ENCODE measurements at places on chromosomes 13 and 19.

DNA sequence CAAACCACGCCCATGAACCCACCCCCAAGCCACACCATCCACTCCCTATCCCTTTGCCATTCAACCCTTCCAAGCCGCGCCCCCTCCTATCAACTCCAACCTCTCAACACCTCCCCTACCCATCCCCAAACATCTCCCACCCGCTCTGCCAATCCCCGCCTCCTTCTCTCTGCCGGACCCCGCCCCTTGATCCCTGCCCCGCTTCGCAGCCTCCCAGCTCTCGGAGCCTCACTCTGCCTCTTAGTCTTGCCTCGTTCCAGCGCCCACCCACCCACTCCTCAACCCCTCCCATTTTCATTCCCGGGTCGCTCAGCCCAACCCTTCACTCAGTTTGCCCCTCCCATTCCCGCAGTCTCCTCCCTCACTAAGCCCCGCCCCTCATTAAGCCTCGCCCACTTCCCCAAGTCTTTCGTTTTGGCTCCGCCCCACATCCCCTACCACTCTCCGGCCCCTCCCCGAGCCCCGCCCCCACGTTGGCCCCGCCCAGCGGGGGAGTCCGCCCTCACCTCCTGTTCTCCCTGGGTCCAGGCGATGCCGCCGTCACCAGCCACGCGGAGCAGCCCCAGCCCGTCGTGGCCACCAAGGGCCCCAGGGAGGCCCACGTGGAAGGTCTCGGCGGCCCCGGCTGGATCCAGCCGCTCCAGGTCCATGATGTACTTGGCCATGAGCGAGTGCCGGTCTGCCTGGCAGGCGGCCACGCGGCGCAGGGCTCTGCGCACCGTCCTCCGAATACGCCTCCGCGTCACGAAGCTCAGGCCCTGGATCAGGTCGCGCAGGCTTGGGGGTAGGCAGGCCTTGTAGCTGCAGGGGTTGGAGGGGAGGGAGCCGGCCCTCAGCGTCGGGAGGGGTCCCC lies 5.7 kb downstream of the JAK3 start:
- peak; percentile 61 for DNase-seq

DNA sequence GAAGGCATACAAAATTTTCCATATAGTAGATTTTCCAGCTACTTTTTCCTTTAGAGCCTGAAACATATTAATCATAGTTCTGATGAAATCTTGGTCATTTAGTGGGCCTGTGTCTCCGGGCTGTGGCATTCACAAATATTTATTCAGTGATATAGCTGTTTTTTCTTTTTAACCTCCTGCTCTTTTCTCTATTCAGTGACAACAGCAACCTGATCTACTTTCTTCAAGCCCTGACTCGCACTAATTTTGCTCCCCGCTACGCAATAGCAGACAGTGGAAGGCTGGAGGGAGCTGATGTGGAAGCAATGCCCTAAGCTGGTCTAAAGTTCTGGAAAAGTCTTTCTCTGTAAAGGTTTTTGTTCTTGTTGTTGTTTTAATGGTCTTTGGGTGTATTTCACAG lies 289.7 kb downstream of the SLITRK6 start:
- no peak for DNase-seq

GRCh38 chr13:20035130-20035529 lies 76.6 kb downstream of the ZMYM2 start:
- DNase-seq: no peak

DNA sequence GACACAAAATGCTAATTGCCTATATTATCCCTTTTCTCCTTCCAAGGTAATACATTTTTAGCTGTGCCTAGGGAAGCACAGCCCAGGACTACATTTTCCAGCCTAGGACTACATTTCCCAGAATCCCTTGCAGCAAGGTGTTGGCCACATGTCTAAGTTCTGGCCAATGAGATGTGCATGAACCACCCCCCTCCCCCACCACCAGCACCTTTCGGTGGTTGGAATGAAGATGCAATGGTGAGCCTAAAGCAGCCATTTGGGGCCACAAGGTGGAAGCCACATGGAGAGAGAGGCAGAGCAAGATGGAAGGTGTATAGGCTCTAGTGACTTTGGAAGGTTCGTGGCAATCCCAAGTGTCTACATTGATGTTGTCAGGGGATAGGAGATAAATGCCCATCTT lies 16.2 kb downstream of the UNC13A start:
- peak; percentile 5 for DNase-seq

DNA sequence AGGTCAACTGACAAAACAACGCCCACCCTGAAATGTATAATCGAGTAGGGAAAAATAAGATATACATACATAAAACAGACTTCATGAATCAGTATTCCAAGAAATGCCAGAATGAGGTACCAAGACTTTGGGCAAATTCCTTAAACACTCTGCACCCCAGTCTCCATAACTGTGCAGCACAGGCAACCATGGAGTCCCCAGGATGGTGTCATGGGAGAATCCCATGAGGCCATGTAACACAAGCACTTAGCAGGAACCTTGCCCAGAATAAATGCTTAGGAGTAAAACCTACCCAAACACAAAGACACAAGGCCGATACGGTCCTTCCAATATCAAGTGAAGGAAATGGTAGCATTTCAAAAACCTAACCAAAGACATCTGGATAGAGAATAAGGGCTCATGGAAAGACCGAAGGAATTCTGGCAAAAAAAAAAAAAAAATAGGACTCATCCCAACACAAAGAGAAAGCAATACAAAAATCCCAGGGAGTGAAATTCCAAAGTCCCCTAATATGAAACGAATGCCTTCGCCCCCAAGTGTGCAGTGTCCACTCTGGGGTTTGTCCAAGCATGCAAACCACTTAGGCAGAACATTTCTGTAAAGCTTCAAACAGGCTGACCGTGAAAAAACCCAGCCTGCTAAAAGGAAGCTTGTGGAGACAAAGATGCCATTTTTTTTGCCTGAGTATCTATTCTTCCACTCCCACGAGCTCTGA lies 11.1 kb downstream of the ZC3H4 start:
- DNase-seq: no peak

DNA sequence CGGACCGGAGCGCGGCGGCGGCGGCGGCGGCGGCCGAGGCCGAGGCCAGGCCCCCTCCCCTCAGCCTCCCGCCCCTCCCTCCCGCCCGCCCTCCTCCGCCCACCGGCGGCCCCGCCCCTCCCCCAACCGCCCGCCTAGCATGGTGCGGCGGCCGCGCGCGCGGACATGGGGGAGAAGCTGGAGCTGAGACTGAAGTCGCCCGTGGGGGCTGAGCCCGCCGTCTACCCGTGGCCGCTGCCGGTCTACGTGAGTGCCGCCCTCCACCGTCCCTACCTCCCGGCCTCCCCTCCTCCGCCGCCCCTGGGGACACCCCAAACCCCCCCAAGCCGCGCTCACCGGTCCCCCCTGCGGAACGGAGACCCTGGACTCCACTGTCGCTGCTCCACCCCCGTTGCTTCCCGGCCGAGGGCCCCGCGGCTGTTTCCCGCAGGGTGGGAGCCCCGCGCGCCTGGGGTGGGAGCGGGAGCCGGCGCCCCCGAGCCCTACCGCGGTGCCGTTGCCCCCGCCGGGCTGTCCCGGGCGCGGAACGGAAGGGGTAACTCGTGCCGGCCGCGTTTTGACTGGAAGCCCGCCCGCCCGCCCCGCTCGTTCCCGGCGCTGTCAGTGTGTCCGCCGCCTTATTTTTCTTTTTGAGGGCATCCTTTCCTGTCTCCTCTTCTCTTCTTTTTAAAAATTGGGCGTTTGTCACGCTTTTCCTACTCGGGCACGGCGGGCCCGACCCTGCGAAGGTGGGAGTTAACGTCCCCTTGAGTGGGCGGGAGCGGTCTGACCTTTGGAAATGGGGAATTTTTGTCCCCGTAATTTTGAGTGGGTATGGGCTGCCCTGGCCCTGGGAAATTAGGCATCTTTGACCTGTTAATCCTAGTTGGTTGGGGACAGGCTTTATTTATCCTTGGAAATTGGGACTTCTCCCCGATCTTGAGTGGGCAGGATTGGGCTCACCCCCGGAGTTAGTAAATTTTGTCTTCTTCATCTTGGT lies 576 bp downstream of the DOT1L start:
- no peak for DNase-seq

DNA sequence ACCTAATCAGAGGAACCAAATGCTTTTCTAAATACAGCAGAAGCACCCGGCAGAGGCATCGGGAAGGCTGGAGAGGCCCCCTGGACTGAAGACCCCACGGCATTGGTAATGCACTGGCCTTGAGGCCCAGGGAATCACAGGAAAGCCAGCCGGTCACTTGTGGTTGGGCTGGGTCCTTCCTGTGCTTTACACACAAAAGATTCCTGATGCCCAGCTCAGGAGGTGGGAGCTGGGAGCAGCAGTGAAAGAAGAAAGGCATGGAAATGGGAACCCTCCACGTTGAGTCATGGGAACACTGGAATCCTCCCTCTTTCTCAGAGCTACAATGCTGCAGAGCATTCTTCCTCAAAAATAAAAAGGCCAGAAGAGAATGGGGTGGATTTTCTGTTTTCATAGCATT lies 126.4 kb downstream of the TNFRSF19 start:
- no peak for DNase-seq

- no peak for DNase-seq
These were observed 2.0 kb downstream of the RNF113B start for GRCh38 chr13:98175043-98175442.

GRCh38 chr19:30557927-30558557 lies 185.9 kb downstream of the ZNF536 start:
- no peak for DNase-seq

- no peak for DNase-seq
These were observed 17.2 kb downstream of the PGLS start for GRCh38 chr19:17528610-17529009.

DNA sequence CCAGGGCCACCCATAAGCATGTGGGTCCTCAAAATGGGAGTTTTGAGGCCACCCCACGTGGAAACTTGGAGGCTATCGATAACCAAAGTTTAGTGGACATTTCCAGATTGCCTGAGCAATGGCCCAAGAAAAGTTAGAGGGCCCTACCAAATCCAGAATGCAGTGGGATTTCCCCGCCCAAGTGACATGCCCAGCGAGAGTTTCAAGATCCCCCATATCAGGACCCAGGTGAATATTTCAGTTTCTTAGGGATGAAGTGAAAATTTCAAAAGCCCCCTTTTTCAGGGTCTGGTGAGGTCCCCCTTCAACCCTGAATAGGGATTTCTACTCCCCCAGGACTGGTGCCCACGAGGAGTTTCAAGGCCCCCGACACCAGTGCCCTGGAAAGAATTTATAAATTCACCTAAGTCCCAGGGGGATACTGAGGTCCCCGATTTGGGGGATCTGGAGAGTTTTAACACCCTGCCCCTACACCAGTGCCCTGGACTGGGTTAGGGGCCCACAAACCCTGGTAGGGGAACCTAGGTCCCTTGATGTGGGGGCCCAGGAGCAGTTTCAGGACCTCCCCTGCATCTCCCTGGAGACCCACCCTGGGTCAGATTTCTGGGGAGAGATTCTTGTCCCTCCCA lies 695 bp downstream of the BST2 start:
- DNase-seq: no peak

DNA sequence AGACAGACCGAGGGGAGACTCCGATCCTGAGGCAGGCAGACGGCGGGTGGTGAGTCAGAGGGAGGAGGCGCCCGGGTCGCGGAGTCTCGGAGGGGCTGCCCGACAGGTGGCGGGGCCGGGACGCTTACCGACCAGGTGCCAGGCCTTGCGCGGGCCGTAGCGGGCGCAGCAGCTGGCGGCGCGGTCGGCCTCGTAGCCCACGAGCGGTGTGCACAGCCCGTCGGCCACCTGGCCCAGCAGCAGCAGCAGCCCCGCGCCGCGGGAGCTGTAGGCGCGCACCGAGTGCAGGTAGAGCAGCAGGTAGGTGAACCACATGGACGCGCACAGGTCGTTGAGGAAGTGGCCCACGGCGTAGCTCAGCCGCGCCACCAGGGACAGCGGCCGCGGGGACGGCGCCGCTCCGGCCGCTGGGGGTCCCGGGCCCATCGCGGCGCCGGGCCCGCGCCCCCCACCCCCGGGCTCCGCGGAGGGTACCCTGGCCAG lies 367 bp downstream of the MFSD12 start:
- DNase-seq: peak; percentile 37

DNA sequence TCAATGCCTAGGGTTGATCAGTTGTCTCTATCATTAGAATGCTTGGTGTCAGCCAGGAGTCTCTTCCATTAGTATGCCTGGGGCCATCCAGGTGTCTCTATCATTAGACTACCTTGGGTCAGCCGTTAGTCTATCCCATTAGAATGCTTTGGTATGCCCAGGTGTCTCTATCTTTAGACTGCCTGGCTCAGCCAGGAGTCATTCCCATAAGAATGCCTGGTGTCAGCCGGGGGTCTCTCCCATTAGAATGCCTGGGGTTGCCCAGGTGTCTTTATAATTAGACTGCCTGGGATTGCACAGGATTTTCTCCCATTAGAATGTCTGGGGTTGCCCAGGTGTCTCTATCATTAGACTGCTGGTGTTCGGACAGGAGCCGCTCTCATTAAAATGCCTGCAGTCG lies 1442.9 kb downstream of the UQCRFS1 start:
- no peak for DNase-seq

DNA sequence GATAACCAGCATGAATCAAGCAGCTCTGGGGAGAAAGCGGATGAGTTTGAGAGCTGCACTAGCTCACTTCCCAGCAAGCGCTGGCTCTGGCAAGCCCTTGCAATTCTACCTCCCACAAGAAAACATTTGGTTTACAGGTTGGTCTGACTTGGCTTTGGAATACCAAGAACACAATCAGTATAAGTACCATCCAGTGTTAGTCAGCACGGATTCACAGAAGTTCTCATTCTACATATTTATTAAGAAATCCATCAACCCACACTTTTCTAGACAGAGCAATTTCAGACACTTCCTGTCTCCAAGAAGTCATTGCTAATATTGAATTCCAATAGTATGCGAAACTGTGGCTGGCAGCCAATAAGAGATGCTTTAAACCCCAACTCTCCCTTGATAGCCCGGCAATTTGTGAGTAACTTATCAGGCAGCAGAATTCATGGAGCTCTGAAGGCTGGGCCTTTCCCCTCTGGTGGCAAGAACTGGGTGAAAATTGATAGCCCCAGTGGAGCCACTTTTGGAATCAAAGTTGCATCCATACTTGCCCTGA lies 59.4 kb upstream of the WASF3 start:
- DNase-seq: no peak
